ENCODE measurements at places on chromosomes 7 and 10.

DNA sequence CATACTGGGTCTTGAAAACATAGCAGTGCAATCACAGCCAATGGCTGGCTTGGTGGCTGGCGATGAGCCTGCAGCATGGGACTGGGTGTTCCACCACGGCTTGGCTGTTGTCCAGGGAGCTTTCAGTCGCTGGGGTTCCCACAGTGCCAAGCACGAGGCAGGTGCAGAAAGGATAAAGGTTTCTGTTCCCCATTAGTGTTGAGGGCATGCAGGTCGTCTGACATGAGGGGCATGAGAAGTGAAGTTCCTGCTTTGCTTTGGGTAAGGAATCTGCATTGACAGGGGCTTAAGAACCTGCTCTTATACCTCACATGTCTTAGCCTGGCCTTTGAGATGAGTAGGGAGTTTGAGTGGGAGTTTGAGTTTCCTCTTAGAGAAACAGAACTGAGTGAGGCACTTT lies 9.0 kb upstream of the CFTR start:
- DNase-seq = no peak

DNA sequence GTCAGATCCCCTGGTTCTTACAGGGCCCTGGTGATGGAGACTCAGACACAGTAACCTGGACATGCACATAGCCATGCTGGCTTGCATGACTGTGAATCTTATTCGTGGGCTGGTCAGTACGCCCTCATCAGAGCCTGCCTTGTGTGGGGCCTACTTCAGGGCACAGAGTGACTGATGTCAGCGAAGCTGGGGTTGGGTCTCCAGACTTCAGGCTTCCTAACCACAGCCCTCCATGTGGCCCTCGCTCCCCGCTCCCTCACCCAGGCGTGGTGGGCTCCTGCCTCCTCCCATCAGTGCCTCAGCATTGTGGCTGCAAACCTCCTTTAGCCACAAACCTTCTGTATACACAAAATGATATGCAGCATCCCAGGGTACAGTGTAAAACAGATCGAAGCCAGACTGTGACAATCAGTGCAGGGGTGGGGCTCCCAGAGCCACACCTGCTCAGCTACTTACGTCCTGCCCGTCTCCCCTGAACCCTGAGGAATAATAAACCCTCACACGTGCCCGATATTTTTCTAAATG lies 7.1 kb upstream of the C10orf105 start:
- DNase-seq = peak; percentile 58

- DNase-seq = no peak
These were observed 178.6 kb downstream of the EMX2 start for GRCh38 chr10:117720931-117721835.

GRCh38 chr10:27464993-27465392 lies 39.1 kb upstream of the RAB18 start:
- no peak for DNase-seq

GRCh38 chr10:31660300-31660699 lies 268.3 kb downstream of the ARHGAP12 start:
- DNase-seq = no peak

- no peak for DNase-seq
These were observed 338 bp downstream of the ATP6V0E2 start for GRCh38 chr7:149873970-149874643.

DNA sequence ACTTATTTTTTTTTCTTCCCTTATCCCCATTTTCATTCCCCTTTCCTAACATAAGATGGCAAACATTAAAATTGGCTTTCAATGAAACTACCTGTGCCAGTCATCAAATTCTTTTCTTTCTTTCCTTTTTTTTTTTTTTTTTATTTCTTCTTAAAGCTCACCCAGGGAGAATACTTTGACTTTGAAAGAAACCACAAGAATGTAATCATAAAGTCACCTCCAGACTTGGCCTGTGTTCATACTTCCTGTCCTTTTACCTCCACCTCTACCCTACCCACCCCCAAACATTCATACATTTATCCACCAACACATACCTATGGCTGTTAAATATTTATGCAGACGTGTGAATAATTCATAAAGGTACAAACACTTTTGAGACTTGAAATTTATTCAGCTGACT lies 254.6 kb downstream of the SLC25A13 start:
- no peak for DNase-seq

GRCh38 chr7:117034851-117035464 lies 81.7 kb downstream of the ST7 start:
- no peak for DNase-seq

DNA sequence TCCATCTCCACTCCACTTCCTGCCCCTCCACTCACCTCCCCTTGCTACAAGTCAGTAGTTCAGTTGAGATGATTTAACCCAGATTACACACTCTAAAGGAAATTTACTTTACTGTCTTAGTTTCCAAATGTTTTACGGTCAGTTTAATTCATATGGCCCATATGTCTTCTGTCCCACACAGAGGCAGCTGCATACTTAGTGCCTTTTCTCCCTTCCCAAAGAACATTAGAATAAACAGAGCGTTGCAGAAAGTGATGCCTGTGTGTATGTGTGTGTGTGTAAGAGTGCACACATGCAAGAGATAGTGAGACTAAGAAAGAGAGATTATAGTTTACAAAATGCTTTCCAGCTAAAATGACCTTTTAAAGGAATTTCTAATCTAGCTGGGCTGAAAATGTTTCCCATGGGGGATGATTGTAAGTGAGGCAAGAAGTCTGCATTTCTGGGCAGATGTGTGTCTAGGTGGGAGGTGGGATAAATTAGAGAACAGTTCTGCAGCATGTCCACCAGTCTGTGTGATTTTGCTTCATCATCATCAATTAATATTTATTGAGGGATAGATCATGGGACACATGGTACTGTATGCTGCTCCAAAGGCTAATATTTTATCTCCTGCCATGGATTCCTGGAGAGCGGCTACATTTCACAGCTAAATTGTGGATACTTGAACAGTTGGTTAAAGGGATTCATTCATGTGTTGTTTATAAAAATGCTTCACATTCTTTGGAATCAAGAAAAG lies 81.5 kb downstream of the NXPH1 start:
- no peak for DNase-seq

Data from stimulated activated CD4-positive, alpha-beta T cell treated with anti-CD3 and anti-CD28 coated beads, Interleukin-15, amount 100 ng/mL, for 48 hours (primary cell).